Ovary (tissue), 10 donors: ENCODE measurements at places on chromosomes 6 and 20.

- no peak for DNase-seq
Observed at GRCh38 chr20:46507760-46508407, 5.5 kb downstream of the ZNF334 start.

DNA sequence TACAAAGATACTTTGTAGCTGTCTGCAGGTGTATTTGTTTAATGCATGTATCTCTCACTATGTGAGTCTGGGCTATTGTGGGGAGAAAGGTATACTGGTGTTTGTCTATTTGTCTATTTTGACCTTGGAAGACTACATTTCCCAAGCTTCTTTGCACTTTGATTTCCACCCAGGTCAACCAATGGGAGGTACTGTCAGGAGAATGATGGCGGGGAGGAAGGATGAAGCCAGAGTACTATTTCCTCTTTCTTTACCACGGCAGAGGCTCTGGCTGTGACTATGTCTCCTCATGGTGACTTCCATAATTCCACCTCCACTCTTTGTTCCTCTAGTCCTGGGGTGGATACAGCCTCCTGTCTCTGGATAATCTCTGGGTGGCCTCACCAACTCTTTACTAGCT lies 23.1 kb downstream of the LBP start:
- no peak for DNase-seq

- no peak for DNase-seq
Observed at GRCh38 chr6:166462461-166463135, 79.9 kb upstream of the MPC1 start.

DNA sequence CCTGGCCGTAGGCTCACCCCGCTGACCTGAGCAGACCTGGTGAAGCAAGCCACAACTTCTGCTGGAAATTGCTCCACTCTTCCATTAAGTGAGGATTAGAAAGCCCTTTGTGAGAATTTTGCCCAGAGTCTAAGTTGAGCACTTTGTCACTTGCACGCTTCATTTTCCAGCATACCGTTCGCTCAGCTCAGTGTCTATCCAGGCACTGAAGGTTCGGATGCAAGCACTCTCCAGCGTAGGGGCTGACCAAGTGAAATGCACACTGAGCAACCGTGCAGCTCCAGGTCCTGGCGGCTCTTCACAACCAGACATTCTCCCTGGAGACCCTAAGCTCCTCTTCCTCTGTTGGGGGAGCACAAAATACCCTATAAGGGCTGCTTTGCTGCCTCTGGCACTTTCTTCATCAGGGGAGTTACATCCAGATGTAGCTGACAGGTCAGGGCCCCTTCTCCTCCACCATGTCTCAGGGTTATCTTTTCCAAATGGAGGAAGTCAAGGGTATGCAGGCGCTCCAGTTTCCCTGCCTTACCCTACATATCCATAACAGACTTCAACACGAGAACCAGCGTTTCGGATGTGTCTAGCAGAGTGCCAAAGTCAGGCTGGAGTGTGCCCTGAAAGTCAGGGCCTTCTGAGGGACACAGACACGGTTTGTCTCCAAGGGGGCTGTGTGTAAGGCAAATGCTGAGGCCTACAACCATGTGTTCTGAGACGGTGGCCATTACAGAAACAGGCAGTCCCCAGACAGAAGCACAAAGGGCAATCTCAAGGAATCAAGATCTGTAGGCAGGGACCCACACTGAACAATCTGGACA lies 146.7 kb upstream of the AFDN start:
- DNase-seq, result no peak

DNA sequence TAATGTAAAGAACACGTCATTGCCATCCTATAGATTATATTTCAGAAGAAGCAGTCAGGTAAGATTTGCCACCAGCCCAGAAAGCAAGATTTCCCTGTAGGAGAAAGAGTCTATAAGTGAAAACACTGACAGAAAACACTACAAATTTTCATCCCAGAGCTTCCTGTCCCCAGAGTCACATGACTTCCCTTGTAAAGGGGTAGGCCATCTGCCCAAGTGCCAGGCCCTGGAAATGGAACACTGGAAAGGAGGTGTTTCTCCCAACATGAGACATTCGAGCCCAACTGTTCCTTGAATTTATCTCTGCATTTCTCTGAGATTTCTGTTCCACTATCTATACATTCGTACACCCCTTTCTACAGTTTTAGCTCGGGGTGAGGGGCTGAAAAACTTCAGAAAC lies 46.9 kb downstream of the RAMACL start:
- no peak for DNase-seq

DNA sequence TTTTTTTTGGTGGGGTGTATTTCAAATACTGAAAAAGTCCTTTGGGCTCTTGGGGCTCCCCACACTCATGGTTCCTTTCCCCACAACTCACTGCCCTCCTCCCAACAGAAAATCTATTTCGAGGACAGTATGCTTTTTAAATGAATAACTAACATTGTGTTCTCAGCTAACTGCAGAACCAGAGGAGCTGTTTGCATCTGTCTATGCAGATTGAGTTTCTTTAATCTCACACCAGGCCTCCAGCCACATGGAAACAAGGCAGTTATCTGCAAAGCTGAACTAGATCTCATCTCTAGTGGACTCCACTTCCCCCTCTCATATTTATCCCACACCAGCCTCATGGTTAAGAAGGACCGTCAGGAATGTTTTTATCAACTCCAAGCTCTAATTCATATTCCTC lies 955.1 kb downstream of the KIF16B start:
- DNase-seq, result no peak

- no peak for DNase-seq
Observed at GRCh38 chr20:16740365-16741072, 7.6 kb upstream of the OTOR start.

- DNase-seq, result no peak
Observed at GRCh38 chr6:13600036-13600435, 15.1 kb upstream of the NOL7 start.

- no peak for DNase-seq
Observed at GRCh38 chr6:754202-754601, 61.3 kb upstream of the EXOC2 start.

DNA sequence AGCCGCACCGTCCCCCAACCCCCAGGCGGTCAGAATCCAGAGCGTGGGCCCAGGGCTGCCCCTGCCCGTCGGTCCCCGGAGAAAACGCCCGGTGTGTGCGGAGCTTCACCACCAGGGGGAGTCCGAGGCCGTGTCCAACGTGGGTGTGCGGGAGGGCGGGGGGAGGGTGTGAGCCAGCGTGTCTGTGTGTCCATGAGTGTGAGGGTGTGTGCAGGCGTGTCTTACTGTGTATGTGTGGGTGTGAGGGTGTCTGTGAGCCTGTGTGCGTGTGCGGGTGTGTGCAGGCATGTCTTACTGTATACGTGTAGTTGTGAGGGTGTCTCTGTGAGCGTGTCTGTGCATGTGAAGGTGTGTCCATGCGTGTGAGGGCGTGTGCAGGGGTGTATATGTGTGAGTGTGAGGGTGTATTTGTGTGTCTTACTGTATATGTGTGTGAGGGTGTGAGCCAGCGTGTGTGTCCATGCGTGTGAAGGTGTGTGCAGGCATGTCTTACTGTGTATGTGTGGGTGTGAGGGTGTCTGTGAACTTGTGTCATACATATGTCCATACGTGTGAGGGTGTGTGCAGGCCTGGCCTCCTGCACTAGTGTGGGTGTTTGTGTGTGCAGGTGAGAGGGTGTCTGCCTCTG lies 24.6 kb upstream of the GATA5 start:
- peak; percentile 66 for DNase-seq

DNA sequence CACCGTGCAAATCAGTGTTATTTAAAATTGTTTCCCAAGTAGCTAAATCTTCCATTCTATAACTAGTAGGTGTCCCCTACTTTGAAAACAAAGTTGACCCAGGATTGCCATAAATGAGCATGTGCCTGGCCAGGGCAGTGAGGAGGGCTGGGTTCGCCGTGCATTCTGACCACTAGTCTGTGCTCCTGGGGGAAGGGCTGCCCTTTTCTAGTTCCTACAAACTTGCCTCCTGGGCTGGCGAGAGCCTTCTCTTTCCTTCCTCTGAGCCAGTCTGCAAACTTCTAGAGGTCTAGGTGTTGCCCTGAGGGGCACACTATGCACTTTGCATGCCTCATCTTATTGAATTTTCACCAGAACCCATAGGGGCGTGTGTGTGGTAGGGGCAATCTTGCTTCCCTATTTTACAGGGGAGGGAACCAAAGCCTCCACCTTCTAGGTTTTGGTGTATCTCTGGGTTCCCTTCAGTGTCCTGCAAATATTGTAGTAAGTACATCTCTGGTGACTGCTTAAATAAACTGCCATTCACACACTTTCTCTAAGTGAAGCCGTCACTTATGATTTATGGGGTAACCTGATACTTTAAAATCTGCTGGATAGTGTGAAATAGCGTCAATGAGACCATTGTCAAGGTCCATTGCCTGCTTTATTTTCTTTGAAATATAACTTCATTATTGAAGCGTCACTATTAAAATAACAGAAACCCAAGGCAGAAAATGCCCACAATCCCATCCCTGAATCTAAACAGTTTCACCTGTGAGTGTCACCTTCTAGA lies 42.2 kb downstream of the CDH26 start:
- no peak for DNase-seq

DNA sequence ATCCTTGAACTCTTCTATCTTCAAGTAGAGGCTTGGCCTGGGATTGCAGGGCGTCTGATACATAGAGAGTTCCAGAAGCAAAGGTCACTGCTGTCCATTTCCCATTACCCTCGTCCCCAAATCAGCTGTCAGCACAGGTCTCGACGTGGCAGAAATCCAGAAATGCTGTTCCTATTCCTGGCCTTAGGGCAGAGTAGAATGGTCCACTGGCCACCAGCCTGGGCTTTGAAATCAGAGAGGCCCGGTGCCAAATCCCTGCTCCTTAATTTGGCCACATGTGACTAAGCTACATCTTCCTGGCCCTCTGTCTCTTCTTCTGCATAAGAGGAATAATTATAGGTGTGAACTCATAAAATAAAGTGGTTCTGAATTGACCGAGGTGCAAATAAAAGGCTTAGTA lies 40.9 kb upstream of the FAM83D start:
- no peak for DNase-seq

DNA sequence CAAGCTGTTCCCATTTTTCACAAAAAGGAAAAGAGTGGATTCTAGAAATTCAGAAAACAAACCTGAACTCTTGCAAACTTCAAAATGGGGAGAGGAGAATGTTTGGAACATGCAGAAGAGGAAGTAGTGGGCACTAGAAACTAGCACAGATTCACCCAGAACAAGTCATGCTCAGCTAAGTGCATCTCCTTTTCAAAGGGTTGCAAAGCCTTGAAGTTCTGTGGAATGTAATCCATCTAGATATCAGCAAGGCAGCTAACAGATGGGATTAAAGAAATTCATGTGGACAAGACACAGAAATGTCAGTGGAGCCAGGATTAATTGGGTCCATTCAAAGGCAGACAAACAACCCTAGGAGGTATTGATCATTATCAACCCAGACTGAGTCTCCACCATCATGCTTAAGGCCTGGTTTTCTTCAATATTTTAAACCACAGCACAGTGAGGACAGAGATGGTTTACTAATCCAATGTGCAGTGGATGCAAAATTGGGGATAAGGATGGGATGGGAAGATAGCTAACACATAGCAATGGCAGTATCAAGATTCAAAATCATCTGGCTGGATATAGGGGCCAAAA lies 31.3 kb downstream of the KCNK5 start:
- DNase-seq, result no peak

- DNase-seq, result no peak
Observed at GRCh38 chr6:46453216-46453615, 38.0 kb downstream of the RCAN2 start.

DNA sequence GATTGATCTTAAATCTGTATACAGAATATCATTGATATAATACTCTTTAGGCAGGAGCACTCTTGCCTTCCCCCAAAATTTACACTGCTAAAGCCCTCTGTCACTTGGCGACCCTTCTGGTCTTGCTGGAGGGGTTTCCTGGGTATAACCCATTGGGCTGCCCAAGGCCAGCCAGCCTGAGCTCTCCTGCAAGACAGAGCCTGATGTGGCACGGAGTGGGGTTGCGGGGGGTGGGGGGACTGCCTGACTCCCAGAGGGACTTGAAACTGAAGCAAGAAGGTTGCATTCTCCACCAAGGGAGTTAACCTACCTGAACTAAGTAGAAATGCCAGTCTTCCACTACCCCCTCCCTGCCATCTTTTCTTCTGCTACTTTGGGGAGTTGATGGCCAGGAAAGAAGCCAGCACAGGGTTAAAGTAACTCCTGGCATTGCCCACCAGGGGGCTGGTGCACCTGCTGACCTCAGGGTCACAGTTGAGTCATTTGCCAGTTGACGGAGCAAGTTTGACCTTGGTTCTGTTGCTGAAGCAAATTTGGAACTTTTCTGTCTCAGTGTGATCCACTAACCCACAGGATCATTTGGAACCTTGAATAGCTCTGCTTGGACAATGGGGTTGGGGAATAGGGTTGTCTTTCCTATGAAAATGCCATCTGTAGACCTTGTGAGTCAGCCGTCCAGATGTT lies 79.4 kb downstream of the ASXL1 start:
- no peak for DNase-seq

DNA sequence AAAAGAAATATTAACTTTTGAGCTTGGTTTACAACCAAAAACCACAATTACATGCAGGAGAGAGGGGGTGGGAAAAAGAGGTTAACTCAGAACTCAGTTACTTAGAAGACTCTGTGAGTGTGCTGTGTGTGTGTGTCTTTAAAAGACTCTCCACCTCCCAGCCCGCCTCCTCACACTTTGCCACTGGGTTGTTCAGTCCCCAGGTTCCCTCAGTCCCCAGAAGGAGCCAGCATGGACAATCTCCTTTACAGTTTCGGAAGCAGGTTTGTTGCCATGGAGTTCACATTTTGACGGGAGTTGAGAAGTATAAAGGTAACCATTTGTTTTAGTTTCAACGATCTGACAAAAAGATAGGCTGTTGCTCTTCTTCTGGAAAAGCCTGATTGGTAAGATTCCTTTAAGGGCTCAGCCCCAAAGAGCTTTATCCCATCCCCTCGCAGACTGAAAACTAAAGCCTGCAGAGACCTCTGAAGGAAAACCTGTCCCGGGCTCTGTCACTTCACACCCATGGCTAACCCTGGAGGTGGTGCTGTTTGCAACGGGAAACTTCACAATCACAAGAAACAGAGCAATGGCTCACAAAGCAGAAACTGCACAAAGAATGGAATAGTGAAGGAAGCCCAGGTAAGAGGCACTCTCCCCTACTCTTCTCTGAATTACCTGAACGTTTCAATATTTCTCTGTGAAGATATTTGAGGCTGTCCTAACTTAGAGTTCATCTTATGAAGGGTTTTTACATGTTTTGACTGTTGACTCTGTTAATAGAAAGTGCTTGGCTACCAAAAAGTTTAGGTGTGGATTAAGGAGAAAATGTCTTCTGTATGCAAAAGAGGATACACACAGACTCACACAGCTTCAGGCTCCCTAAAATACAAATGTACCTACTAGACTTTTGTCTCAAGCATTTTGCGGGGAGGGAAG lies at the start of gene SPTLC3:
Gene SPTLC3, plus strand, starts transcription at position 212 of the 921 bp plus-strand sequence. Its CDS starts 296 bp downstream, at position 508.
- peak; percentile 37 for DNase-seq

- DNase-seq, result no peak
Observed at GRCh38 chr6:157047951-157048350, 270.8 kb downstream of the ARID1B start.

DNA sequence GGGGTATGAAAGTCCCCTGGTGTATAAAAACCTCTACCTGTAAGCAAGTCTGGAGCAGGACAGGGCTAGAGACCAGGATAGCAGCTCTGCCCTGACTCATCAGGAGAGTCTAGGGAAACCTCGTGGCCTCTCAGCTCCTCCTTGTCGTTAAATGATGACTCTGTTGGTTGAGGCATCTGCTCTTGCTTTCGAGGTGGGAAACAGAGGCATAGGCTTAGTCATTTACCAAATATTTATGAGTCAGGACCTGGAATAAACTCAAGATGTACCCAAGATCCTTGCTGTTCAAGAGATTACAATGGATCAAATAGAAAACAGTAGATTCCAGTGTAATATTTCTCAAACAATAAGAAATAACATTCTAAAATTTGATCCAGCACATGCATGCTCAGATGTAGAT lies 5.5 kb downstream of the MANBAL start:
- no peak for DNase-seq
